ENCODE measurements at places on chromosomes 5 and 9.

GRCh38 chr5:1103093-1103492 lies 8.8 kb downstream of the SLC12A7 start:
- no peak for DNase-seq

- no peak for DNase-seq
Observed at GRCh38 chr5:149210968-149211490, 60.6 kb upstream of the AFAP1L1 start.

GRCh38 chr5:128613128-128613527 lies 75.1 kb upstream of the FBN2 start:
- no peak for DNase-seq

DNA sequence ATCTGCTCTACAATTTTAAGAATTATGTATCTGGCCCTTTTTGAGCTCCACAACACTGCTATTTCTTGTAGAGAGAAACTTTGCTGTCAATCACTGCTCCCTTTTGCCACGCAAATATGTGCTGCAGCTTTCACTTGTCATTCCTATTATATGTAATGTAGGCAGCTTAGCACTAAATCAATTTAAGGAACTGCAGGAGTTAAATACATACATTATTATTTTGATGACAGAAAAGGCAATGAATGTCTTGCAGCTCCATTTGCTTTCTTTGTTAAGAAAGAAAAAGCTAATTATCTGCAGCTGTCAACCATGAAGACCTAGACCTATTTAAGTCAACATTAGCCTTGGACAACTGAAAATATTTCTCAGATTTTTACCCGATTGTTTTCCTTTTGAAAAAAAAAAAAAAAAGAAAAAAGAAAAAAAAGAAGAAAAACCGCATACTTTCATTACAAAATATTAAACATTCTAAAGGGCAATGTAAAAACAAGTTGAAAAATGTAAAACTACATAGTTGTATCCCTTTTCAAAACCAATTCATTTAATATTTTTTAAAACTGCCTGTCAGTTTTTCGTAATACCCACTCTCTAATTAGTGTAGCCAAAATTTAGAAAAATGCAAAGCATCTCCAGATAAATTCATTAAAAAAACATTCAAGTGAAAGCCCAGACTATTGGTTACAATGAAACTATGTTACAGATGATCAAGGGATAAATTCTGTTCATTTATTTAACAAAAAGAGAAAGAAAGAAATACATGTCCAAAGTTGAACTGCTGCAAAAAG lies 57.2 kb downstream of the RFX3 start:
- DNase-seq, result no peak

DNA sequence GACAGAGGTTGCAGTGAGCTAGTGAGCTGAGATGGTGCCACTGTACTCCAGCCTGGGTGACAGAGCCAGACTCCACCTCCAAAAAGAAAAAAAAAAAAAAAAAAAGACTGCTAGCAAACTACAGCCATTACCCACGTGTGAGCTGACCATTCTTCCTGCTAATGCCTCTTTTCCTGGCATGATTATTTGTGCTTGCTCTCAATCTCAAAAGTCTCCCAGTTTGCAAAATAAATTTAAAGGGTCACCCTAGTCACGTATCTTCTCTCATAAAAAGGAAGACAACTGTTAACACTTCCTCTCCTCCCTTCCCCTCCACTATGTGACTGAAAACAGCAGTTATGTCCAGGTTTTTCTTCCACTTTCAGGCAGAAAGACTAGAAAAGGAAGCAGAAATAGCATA lies 37.2 kb downstream of the TRIM36 start:
- DNase-seq, result no peak

DNA sequence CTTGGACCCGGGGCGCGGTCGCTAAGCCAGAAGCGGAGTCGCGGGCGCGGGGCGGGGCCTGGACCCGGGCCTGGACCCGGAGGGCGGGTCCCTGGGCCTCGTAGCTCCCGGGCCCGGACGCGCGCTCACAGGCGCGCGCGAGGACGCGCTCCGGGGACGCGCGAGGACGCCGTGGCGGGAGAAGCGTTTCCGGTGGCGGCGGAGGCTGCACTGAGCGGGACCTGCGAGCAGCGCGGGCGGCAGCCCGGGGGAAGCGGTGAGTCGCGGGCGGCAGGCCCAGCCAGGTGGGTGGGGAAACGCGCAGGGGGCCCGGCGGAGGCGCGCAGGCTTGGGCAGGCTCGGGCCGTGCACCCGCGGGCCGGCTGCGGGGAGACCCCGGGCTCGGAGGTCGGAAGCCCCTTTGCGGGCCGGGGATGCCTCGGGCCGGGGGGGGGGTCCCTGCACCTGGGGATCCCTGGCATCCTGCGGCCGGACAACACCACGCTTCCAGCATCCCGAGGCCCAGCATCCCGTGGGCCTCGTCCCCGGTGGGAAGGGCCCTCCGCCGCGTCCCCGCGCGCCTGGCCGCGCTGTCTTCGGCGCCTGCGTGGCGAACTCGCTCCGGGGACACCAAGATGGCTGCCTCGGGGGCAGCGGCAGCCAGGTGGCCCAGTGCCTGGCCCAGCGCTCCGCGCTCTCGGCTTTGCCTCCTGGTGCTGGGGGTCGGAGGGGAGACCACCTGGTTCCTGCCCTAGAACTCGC lies at the start of gene SFXN1:
TSS of gene SFXN1 (plus strand) at position 177 of the 741 bp plus-strand sequence. CDS start 13,544 bp downstream, outside the sequence.
- DNase-seq, result peak; percentile 54

DNA sequence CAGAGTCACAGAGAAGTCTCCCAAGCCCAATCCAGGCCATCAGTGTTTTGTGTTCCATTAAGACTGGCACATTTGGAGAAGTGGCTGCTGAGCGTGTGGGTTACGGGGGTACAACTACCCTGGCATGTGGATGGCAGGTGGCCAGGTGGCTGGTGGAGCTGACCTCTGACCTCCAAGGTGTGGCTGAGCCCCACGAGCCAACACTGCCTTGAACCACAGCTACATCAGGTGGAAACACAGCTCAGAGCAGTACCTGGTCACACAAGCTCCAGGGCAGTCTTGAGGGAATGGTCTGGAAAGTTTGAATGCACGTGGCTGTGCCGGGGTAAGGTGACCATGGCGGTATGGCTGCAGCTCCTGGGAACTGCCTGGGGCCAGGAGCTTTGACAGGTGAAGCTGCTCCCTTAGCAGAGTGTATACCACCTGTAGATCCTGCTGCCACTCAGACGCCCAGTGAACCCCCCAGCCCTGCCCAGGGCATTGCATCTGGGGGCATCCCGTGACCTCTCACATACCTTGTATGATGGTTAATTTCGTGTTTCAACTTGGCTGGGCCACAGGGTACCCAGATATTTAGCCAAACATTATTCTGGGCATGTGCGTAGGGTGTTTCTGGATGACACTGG lies 207.9 kb downstream of the GADD45G start:
- no peak for DNase-seq

DNA sequence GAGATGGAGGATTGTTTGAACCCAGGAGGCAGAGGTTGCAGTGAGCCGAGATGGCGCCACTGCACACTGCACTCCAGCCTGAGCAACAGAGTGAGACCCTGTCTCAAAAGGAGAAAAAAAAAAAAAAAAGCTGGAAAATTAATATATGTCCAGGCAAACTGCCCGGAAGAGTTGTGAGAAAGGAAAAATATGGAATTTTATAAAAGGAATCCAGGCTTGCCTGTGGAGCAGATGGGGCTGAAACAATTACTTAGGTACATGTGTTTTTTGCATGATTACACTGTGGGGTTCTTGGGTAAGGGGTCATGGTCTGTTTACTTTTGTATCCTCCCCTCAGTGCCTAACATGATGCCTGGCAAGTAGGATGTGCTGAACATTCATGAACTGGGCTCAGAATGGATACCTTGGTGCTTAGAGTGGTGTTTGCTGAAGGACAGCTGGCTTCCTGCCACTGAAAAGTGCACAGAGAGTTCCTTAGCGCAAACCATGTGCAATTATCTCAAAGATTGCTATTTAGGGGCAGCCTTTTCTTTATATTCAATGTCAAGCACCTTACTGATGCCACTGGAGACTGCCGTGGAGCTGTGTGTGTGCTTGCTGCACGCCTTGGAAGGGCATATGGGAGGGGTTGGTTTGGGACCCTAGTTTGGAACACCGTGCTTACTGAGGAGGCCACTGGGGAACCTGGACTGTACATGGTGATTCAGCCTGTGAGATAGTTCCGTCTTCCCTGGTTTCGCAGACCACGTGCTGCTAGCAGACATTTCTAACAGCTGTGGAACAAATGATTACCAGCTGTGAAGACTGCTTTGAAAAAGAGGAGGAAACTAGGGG lies 78.4 kb downstream of the MAP1B start:
- DNase-seq, result no peak

Data from stimulated activated CD8-positive, alpha-beta memory T cell treated with anti-CD3 and anti-CD28 coated beads, Interleukin-7, amount 100 ng/mL, for 1 hour (primary cell).